ENCODE measurements at places on chromosomes 2 and 18.
A peak's percentile ranks its signal among the peaks of the same experiment; 100 is the strongest.

GRCh38 chr2:216694082-216694825 is 1.1 kb downstream of the IGFBP5 start:
- no peak for DNase-seq

DNA sequence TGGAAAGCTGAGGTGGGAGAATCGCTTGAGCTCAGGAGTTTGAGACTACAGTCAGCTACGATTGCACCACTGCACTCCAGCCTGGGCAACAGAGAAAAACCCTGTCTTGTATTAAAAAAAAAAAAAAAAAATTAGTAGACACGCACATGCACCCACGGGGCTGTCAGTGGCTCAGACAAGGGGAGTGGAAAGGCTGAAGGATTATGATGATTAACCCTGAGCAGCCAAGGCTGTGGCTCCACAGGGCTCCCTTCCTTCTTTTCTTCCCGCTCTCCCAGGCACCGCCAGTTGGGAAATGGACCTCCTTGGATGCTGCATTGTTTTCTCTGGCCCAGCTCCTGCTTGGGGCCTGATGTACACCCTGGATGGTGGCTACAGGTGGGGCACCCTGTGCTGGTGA is 49.0 kb upstream of the RAB6C start:
- no peak for DNase-seq

- no peak for DNase-seq
These were observed 265.1 kb downstream of the SH3BP4 start for GRCh38 chr2:235216901-235217300.

- no peak for DNase-seq
These were observed 39.8 kb upstream of the ASAP2 start for GRCh38 chr2:9166579-9167377.

DNA sequence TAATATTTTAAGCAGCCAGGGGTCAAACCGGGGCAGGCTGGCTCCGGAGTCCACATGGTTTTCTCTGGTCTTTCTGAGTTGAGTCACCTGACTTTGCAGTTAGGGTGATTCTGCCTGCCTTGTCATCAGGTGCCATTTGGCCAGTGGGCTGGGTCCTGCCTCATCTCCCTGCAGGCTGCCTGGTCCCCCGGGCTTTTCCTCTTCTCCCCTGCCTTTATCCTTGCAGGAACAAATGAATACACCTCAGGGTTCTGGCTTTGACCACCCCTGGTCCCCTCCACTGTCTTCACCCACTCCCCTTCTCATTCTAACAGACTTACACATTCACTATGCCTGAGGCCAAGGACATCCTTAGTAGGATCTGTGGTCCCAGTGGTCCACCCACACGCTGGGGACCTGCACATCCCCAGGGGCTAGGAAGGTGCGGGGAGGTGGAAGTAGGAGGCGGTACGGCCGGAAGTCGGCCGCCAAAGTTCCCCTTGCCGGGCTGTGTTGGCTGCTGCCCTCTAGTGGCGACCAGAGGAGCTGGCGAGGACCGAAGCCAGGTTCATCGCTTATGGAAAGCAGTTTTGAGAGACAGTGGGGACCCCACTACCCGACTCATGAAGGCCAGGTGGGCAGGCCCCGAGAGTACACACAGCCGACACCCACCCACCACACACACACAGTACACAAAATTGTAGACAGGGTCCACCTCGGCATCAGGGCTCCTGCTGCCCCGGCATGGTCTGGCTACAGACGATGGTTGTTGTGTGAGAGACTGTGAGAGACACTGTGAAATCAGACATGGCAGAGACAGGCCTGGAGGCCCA is 6.3 kb upstream of the TEX261 start:
- DNase-seq: peak; percentile 63

GRCh38 chr2:133053541-133053940 is 383.5 kb upstream of the LYPD1 start:
- no peak for DNase-seq

GRCh38 chr2:136235546-136235945 is 117.6 kb upstream of the CXCR4 start:
- no peak for DNase-seq

- no peak for DNase-seq
These were observed 251.3 kb downstream of the PLCL1 start for GRCh38 chr2:198055716-198056115.

DNA sequence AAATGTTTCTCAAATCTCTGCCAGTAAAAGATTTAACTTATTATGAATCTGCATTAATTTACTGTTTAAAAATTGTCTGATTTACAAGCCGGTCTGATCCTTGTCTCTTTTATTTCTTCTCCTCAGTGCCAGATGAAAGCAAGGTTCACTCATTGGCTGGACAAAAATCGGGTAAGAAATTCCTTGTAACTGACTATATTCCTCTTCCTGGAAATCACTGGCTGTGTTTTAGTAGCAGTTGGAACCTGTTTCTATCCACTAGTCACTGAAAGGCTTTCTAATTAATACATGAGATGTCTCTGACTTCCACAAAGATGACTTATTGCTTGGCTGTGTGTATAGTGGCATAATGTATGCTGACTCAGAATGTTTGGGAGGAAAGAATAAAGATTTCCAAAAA is 436.6 kb upstream of the NRP2 start:
- no peak for DNase-seq

DNA sequence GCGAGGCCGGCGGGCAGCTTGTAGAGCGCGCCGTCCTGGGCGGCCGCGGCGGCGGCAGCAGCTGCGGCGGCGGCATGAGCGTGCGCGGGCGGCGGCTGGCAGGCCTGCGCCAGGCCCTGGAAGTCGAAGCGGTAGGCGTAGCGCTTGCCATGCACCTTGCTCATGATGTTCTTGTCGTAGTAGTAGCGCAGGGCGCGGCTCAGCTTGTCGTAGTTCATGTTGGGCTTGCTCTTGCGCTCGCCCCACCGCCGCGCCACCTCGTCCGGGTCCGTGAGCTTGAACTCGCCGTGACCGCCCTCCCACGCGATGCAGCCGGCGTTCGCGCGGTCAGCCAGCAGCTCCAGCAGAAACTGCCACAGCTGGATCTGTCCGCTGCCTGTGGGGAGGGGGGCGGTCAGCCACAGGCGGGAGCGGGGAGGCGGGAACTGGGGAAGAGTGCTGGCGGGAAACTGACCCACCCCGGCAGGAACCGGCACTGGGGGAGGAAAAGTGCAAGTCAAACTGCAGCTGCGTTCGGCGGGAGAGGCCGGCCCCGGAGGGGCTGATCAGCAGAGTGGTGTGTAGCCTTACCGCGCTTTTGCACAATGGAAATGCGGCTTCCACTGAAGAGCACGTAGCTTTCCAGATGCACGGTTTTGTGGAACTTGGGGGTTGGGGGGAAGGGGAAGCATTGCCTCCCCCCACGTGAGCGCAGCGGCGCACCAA is 3.0 kb downstream of the FEV start:
- no peak for DNase-seq

DNA sequence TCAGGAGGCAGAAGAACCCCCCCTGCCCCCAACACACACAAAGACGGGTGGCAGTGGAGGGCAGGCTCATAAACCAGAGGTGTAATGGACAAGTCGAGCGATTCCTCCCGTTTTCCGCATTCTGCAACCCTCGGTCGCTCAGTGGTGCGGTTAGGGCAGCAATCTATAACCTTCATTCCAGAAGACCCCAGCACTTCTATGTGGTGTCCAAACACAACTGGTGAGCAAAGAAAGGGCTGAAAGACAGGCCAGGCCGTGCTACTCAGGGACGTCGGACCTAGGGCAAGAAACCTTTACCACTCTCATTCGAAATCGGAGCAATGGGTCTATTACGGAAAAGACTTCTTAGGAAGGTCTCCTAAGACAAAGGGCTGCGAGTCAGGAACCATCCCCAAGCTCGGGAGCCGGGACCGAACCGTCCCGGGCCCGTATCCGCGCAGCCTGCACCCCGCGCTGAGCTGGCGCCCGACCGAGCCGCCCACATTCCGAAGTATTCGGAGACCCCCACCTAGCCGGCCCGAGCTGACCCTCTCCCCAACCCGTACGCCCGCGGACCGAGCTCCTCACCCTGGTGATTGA is 568 bp downstream of the ARL5A start:
- DNase-seq: peak; percentile 28

DNA sequence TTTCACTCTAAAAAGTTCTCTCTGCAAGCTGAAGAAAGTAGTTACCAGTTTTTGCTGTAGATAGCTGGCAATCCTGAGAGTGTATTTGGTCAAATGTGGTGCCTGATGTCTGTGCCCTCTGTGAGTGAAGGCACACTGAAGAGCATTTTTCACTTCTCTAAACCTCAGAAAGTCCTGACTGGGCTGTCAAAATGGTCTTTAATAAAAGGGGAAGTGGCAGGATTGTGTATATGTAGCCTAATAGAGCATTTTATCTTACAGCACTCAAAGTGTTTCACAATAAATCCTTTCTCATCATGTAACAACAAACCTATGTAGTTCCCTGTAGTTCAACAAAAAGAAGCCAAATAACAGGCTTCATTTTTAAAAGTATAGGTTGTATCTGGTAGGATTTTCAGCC is 1552.3 kb upstream of the SLC39A10 start:
- DNase-seq: no peak

DNA sequence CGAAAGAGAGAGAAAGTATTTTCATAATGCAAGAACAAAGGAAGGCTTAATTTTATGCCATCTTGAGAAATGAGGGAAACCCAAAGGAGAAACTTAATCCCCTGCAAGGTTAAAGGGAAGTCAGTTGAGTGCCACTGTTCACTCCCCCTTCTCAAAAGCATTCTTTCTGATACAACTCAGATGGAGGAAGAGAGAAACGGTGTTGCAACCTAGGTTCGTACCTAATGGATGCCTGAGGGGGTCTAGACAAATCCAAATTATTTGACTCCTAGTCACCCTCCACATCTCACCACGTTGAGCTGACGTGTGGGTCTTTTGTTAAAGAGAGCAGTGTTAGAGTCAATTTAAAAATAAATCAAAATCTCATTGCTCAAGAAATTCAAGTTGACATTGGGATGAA is 52.6 kb upstream of the UNC80 start:
- DNase-seq: peak; percentile 46

DNA sequence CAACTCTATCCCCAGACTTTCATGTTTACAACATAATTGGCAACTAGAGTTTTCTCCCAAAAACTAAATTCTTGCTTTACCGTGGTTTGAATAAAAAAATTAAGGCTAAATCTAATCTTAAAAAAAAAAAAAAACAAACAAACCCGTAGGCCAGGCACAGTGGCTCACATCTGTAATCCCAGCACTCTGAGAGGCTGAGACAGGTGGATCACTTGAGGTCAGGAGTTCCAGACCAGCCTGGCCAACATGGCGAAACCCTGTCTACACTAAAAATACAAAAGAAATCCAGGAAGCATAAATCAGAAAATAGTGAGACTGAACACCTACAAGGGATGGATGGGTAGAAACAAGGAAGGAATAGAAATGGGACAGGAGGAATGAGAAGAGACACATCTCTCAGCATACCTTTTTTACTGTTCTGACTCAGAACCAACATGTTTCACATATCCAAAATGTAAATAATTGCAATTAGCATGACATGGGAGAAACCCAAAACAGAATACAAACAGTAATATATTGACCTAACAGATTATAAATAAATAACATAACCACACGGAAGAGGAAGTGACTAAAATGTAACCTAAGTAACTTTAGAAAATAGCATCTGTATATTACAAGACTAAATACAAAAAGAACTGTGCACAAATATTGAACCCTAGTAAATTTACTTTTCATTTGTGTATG is 17.5 kb downstream of the MGAT4A start:
- no peak for DNase-seq

All from RWPE1 (cell line).